ENCODE measurements at places on chromosomes 6 and 20.

DNA sequence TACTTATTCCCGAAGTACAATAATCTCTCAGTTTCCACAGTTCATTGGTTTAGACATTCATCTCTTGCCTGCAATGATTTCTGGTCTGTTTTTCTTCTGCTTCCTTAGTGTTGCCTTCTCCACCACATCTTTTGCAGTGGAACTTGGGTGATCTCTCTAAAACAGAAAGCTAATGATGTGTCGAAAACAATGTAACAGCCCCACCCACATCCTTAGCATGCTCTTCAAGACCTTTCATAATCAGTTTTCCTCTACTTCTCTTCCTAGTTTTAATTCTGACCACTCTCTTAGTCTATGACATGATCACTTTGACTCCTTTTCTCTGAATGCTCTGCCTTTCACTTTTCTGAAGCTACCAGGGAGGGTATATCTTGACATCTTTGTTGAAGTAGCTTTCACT lies 1007.9 kb upstream of the CITED2 start:
- DNase-seq, result no peak

DNA sequence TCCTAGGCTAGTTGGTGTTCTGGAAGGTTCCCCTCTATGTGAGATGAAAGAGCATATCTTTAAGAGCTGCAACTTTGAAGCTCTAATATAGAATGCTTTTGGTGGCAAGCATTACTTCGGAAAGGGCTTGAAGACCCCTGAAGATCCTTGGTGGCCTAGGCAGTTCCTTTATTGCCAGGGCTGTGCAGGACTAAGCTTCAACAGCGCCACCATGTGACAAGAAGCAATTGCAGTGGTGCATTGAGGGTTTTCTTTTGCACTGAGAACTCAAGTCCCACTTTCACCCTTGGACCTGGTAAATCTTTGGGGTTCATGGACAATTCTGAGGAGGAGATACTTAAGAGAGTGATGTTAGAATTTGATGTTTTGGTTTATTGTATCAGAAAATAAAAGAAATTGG lies 237.4 kb upstream of the GMDS start:
- DNase-seq, result no peak

DNA sequence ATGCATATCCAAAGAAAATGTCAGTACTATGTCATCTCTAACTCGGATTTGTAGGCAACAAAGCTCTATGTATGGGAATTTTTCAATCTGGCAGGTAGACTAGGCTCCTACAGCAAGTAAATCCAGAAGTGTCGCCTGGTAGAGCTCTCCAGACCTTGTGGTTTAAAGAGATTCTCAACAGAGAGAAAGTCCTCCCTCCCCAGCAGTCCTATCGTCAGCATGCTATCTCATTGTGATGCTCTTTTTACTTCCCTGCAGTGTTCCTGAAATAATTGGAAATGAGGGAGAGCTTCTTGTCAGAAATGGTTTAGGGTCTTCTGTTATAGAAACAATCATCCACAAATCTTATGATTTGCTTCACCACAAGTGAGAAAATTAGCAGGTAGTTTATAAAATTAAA lies 395.4 kb downstream of the FRK start:
- DNase-seq, result no peak

GRCh38 chr6:35856250-35856649 lies 51.1 kb downstream of the LHFPL5 start:
- no peak for DNase-seq

DNA sequence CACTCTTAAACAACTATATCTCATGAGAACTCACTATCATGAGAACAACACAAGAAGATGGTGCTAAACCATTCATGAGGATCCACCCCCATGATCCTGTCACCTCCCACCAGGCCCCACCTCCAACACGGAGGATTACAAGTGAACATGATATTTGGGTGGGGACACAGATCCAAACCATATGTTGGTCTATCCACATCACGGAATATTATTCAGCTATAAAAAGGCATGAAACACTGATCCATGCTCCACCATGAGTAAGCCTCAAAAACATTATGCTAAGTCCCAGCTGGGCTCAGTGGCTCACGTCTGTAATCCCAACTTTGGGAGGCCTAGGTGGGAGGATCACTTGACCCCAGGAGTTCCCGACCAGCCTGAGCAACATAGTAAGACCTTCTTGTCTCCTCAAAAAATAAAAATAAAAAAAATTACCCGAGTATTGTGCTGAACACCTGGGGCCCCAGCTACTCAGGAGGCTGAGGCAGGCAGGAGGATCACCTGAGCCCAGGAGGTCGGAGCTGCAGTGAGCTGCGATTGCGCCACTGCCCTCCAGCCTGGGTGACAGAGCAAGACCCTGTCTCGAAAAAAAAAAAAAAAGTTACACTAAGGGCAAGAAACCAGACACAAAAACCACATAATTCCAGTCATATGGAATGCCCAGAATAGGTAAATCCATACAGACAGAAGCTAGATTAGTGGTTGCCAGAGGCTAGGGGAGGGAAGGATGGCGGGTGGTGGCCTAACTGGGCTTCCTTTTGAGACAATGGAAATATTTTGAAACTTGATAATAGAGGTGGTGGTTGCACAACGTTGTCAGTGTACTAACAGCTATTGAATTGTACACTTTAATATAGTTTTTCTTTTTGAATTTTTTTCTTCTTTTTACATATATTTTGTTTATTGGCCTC lies 43.1 kb downstream of the ZNF217 start:
- DNase-seq, result peak; percentile 11

- no peak for DNase-seq
Observed at GRCh38 chr6:130922922-130923321, 95.7 kb downstream of the SMLR1 start.

GRCh38 chr6:71478834-71479541 lies 190.4 kb downstream of the OGFRL1 start:
- peak; percentile 96 for DNase-seq

DNA sequence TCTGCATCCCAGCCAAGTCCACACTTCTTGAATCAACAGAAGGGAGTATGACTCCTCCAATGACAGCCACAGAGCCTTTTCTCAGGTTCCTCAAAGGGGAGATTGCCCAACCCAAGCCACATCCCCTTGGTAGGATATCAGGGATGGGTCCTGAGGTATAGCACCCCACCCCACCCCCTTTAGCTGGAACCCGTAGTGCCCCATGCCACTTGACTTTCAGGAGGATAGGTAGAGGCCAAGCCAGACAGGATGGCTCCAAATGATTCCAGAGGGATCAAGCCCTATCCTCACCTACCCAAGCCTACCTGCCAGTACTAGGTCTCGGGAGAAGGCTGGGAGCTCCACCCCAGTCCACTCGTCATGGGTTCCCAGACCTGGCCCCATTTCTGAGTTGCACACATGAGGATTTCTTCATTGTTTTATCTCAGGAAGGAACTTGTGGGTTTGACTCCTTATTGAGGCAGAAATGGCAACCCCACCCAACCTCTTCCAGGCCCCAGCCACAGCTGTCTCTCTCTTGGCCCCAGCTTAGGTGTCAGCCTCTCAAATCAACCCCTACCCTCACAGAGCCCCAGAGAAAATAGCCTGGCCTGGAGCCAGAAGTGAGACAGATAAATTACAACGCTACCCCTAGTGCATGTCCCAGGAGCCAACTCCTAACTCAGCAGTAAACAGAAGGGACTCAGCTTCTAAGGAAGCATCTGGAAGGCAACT lies 3.6 kb downstream of the CCND3 start:
- no peak for DNase-seq

GRCh38 chr6:15365273-15365687 lies 119.4 kb downstream of the JARID2 start:
- DNase-seq, result peak; percentile 95

All from fibroblast of skin of right biceps (primary cell).